NCI-H1105 treated with DMSO at 0.1 percent for 48 hours (cell line): ENCODE measurements at places on chromosomes 2 and 18.
A peak's percentile ranks its signal among the peaks of the same experiment; 100 is the strongest.

DNA sequence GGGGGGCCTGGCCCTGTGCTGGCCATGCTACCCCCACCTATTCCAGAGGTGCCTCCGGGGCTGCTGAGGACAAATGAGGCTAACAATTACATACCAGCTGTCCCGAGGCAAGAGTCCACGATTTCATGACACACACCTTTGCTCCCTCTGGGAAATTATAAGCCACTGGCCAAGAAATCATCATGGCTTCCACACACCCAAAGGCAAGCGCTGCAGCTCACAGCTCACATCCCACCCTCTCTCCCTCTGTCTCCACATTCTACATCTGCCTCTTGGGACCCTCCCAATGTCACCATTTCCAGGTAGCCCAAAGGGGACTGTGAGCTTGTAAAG, 134.4 kb downstream of the HDAC4 start:
- no peak for DNase-seq

DNA sequence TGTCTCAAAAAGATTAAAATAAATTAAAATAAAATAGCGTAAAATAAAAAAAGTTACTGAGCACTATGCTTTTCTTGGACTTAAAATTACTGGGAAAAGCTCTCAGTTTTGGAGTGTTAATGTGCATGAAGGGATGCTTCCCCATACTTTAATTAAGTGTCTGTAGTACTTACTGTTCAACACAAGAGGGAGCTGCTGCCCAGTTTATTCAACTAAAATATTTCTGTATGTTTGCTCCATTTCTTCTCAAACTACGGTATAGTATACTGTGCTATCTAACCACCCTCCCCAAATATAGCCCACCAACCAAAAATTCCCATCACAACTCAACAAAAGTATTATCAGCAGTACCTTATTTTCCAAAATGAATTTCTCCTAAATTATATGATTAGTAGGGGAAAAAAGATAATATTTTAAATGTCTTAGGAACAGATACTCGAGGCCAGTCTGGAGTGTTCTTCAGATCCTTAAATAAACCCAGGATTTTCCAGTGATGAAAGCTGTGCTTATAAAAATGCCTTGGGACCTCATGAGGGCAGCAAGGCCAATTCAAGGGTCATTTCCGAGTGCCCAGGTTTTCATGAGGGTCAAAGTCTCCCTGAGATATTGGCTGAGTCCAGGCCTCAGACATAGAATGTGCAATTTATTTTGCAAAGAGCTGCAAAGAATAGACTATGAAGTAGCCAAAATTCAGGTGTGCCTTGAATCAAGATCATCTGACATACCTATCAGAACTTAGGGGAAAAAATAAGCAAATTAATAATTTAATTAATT, 64.1 kb downstream of the CHRNA1 start:
- peak; percentile 56 for DNase-seq

- no peak for DNase-seq
Observed at GRCh38 chr2:150919901-150920300, 341.8 kb downstream of the RBM43 start.

- no peak for DNase-seq
Observed at GRCh38 chr2:214577769-214578168, 166.9 kb downstream of the VWC2L start.

- no peak for DNase-seq
Observed at GRCh38 chr2:38266382-38267061, 110.6 kb downstream of the ATL2 start.

GRCh38 chr2:191358325-191359025, 113.3 kb downstream of the MYO1B start:
- no peak for DNase-seq

GRCh38 chr18:76448256-76449110, 46.6 kb downstream of the ZNF516 start:
- no peak for DNase-seq

DNA sequence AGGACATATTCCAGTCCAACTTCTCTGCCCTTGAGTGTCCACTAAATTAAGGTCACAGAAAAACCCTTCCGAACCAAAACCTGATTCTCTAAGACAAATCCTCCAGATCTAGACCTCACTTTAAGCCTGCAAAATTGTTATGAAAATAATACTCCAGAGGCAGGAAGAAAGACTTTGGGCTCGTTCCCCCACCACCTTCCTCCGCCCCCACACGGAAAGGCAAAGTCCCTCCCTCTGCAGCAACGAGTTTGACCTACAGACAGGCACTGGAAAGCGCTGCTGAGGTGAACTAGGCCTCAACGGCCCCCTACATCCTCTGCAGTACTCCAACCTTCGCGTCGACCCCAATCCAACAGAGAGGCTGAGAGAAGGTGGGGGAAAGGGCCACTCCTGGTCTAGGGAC, 808 bp downstream of the ATP5MC3 start:
- DNase-seq = peak; percentile 20

DNA sequence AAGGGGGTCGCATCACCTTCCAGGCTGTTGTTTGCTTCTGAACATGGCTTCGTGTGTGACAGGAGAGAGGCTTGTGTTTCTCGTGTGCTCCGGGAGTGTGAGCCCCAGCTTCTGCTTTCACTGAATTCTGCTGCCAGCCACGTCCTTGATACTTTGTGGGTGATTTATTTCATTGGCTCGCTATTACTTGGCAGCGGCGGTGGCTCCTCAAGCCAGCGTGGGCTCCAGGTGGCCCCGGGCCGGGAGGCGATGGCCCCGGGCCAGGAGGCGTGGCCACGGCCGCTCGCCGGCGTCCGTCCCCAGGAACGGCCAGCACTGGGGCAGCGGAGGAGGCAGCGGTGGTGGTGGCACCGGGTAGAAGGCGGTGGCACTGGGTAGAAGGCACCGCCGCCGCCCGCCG, 63.1 kb downstream of the NAPG start:
- no peak for DNase-seq

DNA sequence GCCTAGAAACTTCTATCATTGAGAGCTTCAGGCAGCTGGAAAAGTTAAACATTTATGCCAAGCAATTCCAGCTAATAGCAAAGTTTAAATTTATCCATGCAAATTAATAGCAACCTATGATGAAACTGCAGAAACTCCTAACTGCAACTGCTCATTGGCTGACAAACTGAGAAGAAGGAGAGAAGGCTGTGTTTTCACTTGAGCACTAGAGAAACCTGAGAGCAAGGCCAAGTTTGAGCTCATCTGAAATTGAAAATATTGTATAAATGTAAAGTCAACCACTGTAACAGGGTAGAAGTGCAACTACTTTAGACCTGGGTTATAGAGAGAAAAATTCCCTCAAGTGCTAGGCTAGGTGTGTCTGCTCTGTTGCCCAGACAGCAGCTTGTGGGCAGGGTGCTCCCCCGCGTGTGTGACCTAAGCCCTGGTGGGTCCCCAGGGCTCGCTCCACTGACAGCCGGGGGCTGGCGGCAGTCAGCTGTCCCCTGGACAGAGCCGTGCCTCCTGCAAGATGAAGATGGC, 50.2 kb downstream of the CABYR start:
- DNase-seq = no peak

- no peak for DNase-seq
Observed at GRCh38 chr2:150480971-150481830, 6.3 kb downstream of the RND3 start.

DNA sequence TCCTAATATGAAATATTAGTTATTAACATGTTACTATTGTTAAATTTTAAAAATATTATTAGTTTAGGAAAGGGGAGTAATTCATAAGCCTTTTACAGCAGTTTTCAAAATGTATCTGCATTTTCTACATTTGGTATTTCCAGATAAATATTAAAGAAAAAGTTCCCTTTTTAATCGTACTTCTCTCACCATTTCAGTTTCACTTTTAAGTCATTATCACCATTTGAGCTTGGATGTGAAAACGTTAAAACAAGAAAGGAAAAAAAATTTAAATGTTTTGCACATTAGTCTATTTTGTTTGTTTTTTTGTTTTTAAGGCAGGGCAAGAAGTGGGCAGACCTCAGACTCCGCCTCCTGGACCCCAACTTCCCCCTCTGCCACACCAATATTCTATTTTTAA, 3.3 kb upstream of the SRSF7 start:
- no peak for DNase-seq

- no peak for DNase-seq
Observed at GRCh38 chr2:197674591-197674990, 796 bp downstream of the RFTN2 start.

DNA sequence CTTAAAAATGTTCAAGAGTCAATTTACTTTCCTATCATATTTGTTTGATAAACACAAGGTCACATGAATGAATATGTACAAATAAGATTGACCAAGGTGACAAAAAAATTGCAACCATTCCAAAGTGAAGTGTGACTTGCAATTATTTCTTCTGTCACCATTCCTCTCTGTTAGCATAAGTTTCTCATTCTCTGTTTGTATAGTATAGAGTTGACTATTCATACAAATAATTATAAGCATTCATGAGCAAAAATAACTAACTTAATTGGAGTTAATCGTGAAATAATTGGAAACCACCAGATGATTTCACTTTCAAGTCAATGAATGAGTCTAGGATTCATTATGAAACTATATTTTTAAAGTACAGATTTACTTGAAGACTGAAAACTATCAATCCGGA, 42.1 kb downstream of the PGAP1 start:
- no peak for DNase-seq

GRCh38 chr18:73647391-73647790, 500.2 kb downstream of the FBXO15 start:
- DNase-seq = no peak

DNA sequence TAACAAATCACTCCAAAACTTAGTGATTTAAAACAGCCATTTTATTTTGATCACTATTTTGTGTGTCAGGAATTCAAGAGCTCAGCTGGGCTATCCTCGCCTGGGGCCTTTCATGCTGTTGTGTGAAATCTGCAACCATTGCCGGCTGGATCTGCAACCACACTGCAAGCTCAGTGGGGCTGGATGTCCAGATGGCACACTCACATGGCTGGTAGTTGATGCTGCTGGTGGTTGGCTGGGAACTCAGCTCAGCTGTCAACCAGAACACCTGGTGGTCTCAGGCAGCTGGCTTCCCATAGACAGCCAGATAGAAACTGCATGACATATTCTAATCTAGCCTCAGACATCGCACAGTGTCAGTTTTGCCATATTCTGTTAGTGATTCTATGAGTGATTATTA, 30.6 kb upstream of the AP1S3 start:
- DNase-seq = no peak

GRCh38 chr18:48893608-48894600, 56.9 kb downstream of the SMAD7 start:
- no peak for DNase-seq

DNA sequence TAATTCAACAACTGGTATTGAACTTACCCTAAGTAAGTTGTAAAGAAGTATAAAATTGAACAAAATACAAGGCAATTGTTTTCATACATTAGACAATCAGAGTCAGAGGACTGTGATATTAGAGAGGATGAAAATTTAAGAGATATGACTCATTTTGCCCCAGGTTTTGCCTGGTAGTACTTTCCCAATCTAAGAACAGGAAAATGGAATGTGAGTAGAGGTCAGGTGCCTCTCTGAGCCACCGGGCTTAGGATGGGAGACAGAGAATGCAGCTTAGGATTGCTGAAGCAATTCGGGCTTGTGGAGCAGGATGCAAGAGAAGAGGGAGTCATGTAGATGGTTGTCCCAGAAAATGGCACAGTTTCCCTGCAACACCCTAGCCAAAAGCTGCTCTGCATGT, 219.7 kb upstream of the CHST9 start:
- DNase-seq = no peak

GRCh38 chr18:64589000-64589399, 440.1 kb upstream of the LINC00305 start:
- DNase-seq = no peak

DNA sequence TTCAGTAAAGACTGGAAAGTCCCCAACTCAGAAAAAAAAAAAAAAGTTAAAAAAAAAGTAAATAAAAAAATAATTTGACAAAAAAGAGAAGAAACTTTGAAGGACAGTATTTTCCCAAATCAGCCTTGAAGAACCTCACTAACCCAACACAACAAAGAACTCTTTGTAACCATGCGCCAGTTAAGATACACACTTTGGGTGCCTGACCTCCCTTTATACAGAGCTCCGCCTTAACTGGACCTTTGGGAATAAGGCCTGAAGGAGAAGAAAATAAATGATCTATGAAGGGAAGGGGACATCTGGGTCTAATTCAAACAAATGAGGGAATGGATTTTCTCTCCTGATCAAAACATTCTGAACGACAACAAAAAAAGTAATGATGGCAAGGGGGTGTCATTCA, 2.2 kb upstream of the GFPT1 start:
- no peak for DNase-seq

GRCh38 chr18:77906103-77906892, 656.6 kb downstream of the GALR1 start:
- DNase-seq = no peak

- DNase-seq = no peak
Observed at GRCh38 chr2:109374548-109375130, 239.1 kb downstream of the SEPTIN10 start.

GRCh38 chr2:236685979-236686520, 116.4 kb downstream of the ACKR3 start:
- no peak for DNase-seq

DNA sequence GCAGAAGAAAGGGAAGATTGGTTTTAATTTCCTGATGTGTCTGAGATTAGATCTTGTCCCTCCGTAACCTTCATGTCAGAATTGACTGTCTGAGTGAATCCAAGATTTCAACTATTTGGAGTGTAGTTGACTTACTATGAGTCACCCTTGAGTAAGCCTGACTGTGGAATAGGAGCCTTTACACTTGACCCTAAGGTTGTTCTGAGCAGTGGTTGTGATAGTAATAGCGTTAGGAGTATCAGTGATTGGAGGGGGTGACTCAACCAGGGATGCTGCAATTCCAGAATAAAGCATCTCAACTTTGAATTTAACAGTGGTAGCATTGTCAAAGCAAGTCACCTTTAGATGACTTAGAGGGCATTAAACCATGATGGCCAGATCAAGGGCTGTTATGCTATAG, 979.5 kb upstream of the FAM98A start:
- DNase-seq = no peak

GRCh38 chr18:36155851-36156757, 26.4 kb downstream of the ELP2 start:
- DNase-seq = no peak

DNA sequence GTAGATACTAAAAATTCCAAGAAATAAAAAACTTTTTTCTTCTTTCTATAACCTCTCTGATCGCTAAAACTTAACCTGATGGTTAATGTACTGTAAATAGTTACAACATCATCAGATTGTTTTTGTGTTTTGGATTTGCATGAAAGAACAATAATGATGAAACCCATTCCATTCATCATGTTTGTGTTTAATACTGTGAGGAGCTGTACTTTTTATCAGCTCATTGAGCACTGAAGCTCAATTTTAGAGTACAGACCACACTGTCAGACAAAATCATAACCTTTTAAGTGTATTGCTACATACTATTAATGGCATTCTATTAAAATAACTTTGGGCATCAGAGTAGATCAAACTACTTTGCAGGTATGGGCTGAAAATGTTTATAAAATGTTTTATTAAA, 14.8 kb upstream of the BBS5 start:
- no peak for DNase-seq

- DNase-seq = no peak
Observed at GRCh38 chr2:208020253-208020652, 5.1 kb downstream of the PLEKHM3 start.

DNA sequence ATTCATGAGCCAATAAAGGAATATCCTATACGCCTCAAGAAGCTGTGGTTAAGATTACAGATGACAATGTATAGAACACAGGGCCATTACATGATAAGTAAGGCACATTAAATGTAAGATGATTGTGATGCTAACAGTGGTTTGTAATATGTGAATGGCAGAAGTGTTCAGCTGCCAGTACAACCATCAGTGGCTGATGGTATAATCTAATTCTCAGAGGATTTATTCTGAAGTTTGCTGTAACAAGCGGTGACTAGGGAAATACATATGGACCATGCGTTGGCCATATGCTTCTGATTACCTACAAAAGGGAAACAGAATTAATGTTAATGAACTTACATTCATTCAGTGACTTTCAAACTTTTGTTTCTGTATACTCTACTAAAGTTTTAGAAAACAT, 750.8 kb upstream of the KLHL29 start:
- no peak for DNase-seq
